ENCODE measurements at places on chromosomes 16 and 17.

- no peak for DNase-seq
Observed at GRCh38 chr16:85381738-85382592, 231.2 kb upstream of the GSE1 start.

GRCh38 chr17:82694647-82695046 lies 3.9 kb downstream of the RAB40B start:
- no peak for DNase-seq

DNA sequence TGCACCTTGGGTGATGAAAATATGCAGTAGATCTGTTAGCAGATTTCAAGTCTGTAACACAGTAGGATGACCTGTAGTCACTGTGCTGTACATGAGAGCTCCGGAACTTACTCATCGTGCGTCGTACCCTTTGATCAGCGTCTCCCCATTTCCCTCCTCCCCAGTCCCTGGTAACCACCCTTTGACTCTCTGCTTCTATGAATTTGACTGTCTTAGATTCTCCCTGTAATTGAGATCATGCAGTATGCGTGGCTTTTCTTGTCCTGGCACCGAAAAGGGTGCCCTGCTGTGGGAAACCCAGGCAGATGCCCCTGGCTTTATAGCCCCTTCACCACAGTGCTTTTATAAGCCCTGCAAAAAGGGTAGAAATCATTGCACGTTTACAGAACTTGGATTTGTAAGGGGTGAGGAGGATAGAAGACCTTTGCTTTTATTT lies 20.5 kb downstream of the CLEC16A start:
- DNase-seq: no peak

DNA sequence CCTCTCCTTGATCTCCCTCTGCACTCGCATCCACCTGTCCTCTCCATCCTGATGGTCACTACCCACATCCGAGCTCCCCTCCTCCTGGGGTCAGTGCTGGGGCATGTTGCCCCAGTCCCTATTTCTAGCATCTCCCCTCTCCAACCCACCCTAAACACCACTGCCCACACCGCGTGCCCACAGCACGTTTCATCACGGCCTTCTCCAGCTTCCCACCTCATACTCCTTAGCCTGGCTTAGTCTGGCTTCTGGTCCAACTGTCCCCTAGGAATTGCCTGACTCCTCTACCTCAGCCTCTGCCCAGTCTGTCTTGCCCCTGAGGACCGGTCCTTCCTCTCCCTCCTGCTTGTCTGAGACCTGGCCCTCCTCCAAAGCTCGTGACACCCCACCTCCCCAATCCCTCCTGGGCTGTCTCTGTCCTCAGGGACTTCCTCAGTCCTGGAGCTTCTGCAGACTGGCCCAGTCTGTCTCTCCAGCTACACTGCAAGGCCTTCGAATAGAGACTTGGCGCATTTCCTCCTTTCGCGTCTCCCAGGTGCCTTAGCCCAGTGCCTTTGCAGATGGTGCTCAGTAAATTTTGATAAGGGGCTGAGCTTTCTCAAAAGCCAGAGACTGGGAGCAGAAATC lies 4.9 kb downstream of the ALOX15 start:
- no peak for DNase-seq

GRCh38 chr17:72387487-72387886 lies 266.7 kb downstream of the SOX9 start:
- peak; percentile 83 for DNase-seq

DNA sequence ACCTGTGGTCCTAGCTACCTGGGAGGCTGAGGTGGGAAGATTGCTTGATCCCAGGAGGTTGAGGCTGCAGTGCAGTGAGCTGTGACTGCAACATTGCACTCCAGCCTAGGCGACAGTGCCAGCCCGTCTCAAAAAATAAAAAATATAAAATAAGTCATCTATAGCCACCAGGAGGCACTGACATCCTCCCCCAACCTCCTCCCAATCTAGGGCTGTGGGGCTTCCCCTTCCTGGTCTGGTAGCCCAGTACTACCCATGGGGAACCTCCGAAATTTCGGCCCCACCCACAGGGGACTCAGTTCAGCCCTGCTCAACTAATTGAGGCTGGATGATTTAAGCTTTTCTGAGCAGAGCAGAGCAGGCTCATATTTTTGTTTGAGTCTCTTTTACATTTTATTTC lies 3.2 kb downstream of the ZSCAN10 start:
- DNase-seq: no peak

DNA sequence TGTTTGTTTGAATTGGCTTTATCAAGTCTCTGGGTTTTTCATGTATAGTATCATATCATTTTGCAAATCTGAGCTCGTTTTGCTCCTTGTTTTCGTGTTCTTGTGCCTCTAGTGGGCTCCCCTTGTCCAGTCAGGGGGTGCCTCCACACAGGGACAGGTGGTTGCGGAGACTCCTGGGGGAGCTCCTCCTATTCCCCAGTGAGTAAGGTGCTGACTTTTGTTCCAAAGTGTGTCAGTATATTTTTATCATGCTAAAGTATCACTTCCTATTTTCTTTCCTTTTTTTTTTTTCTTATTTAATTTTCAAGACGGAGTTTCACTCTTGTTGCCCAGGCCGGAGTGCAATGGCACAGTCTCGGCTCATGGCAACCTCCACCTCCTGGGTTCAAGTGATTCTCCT lies 30.3 kb upstream of the IL17C start:
- no peak for DNase-seq

GRCh38 chr16:29927070-29927905 lies 1.3 kb upstream of the KCTD13 start:
- no peak for DNase-seq

DNA sequence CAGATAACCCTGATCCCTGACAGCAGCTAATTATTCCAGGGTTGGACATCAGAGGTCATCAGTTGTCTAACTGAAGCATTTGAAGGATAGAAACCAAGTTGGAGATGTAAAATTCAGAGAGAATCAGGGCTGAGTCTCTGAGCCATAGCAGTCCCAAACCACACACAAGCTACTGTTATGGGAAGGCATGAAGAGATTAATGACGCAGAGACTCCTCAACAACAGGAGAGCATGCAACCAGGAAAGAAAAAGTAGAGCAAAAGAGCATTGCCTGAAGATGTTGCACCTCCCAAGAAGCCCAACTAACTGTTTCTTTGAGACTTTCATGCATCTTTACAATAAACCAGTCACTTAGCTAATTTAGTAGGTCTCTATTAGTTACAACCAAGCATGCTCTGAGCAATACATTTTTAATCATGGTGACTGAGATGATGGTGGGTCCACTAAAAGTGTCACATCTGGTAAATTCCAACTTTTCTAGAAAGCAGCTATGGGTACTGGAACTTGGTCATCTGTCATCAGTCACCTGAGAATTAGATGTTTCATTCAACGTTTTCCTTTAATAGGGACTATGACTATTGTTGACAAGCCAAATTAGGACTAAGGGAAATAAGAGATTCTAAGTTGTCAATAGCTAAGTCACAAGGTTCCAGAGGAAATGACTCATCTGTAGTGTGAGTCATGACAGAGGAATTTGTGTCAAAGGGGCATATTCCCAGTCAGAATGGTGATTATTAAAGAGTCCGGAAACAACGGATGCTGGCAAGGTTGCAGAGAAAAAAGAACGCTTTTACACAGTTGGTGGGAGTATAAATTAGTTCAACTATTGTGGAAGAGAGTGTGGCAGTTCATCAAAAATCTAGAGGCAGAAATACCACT lies 239.8 kb downstream of the CHD9NB start:
- DNase-seq: peak; percentile 78

DNA sequence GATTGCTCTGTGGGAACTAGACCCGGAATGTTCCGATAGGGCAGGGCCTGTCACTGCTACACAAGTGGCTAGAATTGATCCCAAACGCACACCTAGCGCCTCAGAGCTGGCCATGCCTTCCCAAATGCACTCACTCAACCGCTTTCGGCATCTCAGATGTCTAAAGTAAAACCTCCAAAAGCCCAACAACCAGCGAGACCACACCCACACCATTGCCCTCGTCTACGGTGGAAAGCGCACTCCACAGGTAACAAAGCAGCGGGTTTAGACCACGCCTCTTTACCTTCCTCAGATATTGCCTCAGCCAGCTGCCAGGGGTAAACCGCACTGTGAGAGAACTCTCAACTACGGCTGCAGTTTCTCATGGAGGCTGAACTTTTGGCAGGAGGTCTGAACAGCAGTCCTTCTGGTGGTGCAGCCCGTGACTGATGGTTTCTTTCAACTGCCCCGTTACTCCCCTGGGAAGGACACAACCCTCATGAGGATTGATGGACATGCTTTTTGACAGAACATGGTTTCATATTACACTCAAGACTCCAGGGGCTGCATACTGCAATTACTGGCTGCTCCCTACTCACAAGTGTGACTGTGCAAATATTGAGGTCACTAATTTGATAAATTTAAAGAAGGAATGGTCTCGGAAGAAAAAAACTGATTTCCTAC lies 34.5 kb downstream of the USP7 start:
- no peak for DNase-seq

DNA sequence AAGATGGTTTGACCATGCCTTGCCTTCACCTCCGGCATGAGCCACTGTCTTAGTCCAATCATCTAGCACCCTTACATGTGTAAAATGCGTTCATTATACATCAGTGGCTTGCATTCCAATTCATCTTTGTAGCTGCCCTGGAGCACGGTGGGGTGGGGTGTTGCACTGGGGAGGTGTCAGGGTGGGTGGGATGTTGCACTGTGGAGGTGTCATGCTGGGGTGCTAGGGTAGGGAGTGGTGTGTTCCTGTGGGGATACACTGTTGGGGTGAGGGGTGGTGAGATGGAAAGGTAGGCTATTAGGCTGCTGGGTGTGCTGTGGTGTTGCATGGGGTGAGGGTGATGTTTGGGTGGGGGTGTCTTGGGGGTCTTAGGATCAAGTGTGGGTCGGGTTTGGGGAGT lies 47.0 kb downstream of the NLRC5 start:
- no peak for DNase-seq

- DNase-seq: no peak
Observed at GRCh38 chr17:65670667-65671371, 109.4 kb upstream of the AXIN2 start.

DNA sequence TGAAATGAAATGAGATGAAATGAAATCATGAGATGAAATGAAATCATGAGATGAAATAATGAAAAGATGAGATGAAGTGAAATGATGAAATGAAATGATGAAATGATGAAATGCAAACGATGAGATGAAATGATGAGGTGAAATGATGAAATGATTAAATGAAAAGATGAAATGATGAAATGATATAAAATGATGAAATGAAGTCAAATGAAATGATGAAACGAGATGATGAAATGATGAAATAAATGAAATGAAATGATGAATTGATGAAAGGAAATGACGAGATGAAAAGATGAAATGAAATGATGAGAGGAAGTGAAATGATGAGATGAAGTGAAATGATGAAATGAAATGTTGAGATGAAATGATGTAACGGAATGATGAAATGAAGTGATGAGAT lies 595.6 kb downstream of the TP53TG3F start:
- no peak for DNase-seq

GRCh38 chr17:39225959-39226683 lies 376 bp upstream of the STAC2 start:
- DNase-seq: no peak

- no peak for DNase-seq
Observed at GRCh38 chr16:14511800-14512135, 118.3 kb downstream of the PARN start.

GRCh38 chr17:48161127-48161905 lies 53.8 kb downstream of the SNX11 start:
- DNase-seq: no peak

DNA sequence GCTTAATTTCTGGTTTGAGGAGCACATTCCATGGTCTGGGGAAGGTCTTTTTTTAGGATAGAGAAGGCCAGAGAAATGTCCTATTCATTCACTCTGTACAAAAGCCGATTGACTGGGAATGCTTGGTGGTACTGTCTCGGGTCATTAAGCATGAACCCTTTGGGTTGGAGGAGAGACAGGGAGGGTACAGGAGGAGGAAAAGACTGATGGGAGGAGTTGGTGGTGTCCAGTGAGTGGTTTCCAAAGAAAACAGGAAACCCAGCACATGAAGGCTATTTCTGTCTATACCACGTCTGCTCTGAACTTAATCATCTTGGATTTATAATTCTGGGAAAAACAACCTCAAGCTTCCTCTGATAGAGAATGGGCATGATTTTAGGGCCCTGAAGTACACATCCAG lies 111.9 kb downstream of the XYLT1 start:
- no peak for DNase-seq

DNA sequence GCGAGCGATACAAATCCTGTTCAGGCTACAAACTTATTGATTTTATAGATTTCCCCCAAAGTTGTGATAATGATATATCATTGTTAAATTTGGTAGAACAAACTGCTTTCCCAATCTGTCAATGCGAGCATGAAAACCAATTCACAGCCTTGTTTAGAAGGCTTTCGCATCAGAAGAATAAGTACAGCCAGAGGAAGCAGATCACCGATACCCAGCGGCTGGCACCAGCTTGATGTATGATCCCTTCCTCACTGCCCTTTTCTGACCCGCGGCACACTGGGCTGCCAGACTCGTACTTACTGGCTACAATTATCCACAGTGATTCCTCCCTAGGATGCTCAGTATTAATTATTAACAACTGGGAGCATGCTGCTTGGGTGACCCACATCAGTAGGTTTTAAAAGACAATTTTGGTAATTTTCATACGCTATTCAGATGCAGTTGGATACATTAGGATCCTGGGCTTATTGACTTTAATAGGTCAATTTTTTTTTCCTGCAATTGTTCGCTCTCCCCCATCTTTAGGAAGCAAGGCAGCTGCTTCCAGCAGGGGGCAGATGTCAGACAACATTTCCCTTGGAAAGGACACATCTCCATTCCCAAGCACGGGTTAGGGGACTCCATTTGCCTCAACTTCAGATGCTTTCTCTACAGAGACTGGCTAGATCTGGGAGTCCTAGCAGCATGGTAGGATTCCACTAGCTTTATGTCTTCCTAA lies 582.7 kb upstream of the PSMD7 start:
- DNase-seq: no peak

- no peak for DNase-seq
Observed at GRCh38 chr17:68461122-68461539, 3.8 kb upstream of the WIPI1 start.

- DNase-seq: no peak
Observed at GRCh38 chr17:48749621-48750553, 21.3 kb upstream of the HOXB13 start.
